COR-L47 (cell line): ENCODE measurements at places on chromosomes 1 and 21.

GRCh38 chr1:3598522-3599285 lies 12.6 kb downstream of the MEGF6 start:
- no peak for DNase-seq

- DNase-seq, result no peak
These were observed 48.0 kb upstream of the LRRC52 start for GRCh38 chr1:165495858-165496205.

GRCh38 chr1:226548256-226549093 lies at the start of gene STUM:
Gene STUM (plus strand): TSS chr1:226548764. CDS start chr1:226548905, 141 bp downstream.
- peak; percentile 31 for DNase-seq

GRCh38 chr1:194512345-194512744 lies 1325.9 kb upstream of the B3GALT2 start:
- no peak for DNase-seq

GRCh38 chr1:30697571-30698376 lies 25.6 kb downstream of the MATN1 start:
- DNase-seq, result no peak

GRCh38 chr1:235999259-235999925 lies 65.5 kb downstream of the NID1 start:
- DNase-seq, result no peak
